ENCODE measurements at places on chromosomes 5 and 9. TPM values are rescaled to one million over a fixed set of nuclear protein-coding genes. Genes with fewer than 3 reads are reported as not detected.

DNAH5 gene
- total RNA-seq: not detected

KIF24 gene
- total RNA-seq: 6.6 TPM

SLC46A2 gene
- total RNA-seq: not detected

GRCh38 chr9:631596-631995 lies 209.9 kb upstream of the DMRT1 start:
- no peak for DNase-seq
- H3K36me3 ChIP-seq: peaks cover 4% of the 10 kb centered on the region
- H3K27ac ChIP-seq: peak overlapping the region; percentile 75
- H3K27me3 ChIP-seq: peaks cover 3% of the 10 kb centered on the region
- peaks cover 26% of the 10 kb centered on the region for H3K4me1 ChIP-seq

DNA sequence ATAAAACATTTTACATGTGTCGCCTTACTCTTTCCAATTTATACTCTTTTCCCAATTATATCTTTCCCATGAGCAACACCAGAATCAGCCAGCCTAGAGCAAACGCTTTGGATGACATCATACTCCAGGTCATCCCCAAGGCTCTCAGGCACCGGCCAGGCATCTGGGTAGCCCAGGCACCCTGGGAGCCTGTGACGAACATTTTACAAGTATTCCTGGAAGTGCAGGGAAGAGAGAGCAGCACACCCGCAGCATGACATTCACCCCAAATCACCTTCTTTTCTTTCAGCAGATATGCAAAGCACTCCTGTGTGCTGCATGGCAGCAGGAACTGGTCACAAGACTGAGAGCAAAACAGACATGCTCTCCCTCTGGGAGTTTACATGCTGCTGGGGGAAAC lies 75.7 kb upstream of the SMIM23 start:
- DNase-seq: no peak
- H3K27ac ChIP-seq: no peak overlapping the region
- H3K27me3 ChIP-seq: peaks cover 6% of the 10 kb centered on the region
- H3K4me1 ChIP-seq: no peaks in the 10 kb centered on the region

- no peaks in the 10 kb centered on the region for H3K4me1 ChIP-seq
- no peak overlapping the region for H3K27ac ChIP-seq
- H3K27me3 ChIP-seq: no peaks in the 10 kb centered on the region
- H3K4me3 ChIP-seq: no peak overlapping the region
These were observed 177.8 kb downstream of the NFIB start for GRCh38 chr9:14136047-14136635.

GRCh38 chr9:25570802-25571201 lies 107.4 kb downstream of the TUSC1 start:
- H3K36me3 ChIP-seq: no peaks in the 10 kb centered on the region
- H3K27me3 ChIP-seq: no peaks in the 10 kb centered on the region
- no peak for DNase-seq
- no peak overlapping the region for H3K27ac ChIP-seq

DNA sequence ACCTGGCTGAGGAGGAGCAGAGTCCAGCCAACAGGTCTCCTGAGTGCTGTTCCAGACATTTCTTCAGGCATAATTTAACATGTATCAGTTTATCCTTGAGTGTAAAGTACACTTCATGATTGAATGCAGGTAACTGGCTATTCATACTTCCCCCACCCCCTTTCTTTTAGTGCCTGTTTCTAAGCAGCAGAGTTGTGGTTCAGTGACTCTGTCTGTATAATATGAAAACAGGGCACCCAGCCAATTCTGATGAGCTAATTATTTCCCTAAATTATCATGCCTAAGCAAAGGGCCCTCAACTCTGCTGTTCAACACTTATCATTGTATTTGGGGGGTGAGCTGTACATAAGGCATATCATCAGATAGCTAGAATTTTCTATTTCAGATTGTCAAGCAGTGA lies 51.9 kb upstream of the ZSWIM6 start:
- H3K4me1 ChIP-seq: peaks cover 17% of the 10 kb centered on the region

DNA sequence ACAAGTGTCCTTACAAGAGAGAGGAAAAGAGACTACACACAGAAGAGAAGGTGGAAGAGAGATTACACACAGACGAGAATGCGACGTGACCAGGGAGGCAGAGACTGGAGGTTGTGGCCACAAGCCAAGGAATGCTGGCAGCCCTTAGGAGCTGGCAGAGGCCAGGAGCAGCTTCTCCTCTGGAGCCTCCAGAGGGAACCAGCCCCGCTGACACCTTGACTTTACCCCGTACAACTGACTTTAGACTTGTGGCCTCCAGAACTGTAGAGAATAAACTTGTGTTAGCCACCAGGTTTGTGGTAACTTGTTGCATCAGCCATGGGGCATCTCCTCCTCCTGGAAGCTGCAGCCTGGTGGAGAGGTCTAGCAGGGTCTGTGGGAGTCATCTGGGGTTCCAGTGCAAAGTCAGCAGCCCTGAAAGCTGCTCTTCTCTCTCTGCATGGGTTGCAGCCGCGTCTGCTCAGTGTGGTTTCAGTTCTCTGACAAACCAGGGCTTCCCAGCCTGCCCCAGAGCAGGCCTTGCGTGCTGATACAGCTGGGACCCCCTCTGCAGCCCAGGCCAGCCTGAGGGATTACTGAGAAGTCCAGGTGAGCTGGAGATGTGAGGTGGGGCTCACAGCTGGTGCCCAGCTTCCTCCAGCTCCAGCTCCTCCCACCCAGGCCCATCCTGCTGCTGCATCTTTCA lies 30.8 kb upstream of the CNOT6 start:
- no peaks in the 10 kb centered on the region for H3K27me3 ChIP-seq
- H3K4me1 ChIP-seq: no peaks in the 10 kb centered on the region
- DNase-seq: no peak
- no peak overlapping the region for H3K4me3 ChIP-seq

- H3K36me3 ChIP-seq: peaks cover 18% of the 10 kb centered on the region
- DNase-seq: no peak
- H3K4me3 ChIP-seq: peak overlapping the region; percentile 96
- H3K4me1 ChIP-seq: peaks cover 39% of the 10 kb centered on the region
These were observed 3.0 kb downstream of the TRMO start for GRCh38 chr9:97919217-97919813.

DNA sequence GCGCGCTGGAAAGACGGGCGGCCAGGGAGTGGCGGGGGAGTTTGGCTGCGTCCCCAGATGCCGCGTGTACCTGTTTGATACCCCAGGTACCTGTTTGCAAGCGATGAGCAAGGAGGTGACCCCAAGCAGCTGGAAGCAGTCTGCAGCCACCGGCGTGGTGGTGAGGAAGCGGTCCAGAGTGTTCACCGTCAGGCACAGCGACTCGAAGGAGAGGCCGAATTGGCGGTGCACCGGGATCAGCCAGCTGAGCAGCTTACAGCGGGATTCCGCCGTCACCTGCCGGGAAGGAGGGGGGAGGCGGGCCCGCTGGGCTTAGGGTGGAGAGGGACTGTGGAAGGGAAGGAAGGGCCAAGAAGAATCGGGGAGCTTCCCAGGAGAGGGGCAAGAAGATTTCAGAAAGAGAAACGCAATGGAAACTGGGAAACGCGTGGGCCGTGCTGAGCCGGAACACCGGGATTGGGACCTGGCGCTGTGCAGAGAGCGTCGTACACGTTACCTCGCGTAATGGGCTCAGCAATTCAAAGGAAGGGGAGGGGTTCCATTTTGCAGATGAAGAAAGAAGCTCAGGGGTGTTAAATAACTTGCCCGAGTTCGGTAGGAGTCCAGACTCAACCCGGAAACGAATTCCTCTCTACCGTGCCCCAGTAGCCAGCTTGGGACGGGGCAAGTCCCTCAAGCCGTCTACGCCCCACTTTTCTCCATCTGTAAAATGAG lies 980 bp downstream of the CCNO start:
- H3K4me1 ChIP-seq: peaks cover 26% of the 10 kb centered on the region
- peaks cover 84% of the 10 kb centered on the region for H3K27me3 ChIP-seq

- no peaks in the 10 kb centered on the region for H3K36me3 ChIP-seq
- H3K4me3 ChIP-seq: no peak overlapping the region
- DNase-seq: no peak
- H3K27me3 ChIP-seq: no peaks in the 10 kb centered on the region
- H3K4me1 ChIP-seq: no peaks in the 10 kb centered on the region
These were observed 258.3 kb upstream of the ADAMTSL1 start for GRCh38 chr9:18215626-18216025.

- H3K4me3 ChIP-seq: peak overlapping the region; percentile 32
- DNase-seq: no peak
- peaks cover 4% of the 10 kb centered on the region for H3K27me3 ChIP-seq
- H3K27ac ChIP-seq: peak overlapping the region; percentile 68
These were observed 56.2 kb upstream of the ZSWIM6 start for GRCh38 chr5:61275841-61276240.
